ENCODE measurements at places on chromosomes 1 and 21.
A peak's percentile ranks its signal among the peaks of the same experiment; 100 is the strongest.

- DNase-seq: no peak
These were observed 65.3 kb upstream of the PPP2R5A start for GRCh38 chr1:212219679-212220463.

- no peak for DNase-seq
These were observed 114.8 kb downstream of the LAMC2 start for GRCh38 chr1:183300828-183301227.

DNA sequence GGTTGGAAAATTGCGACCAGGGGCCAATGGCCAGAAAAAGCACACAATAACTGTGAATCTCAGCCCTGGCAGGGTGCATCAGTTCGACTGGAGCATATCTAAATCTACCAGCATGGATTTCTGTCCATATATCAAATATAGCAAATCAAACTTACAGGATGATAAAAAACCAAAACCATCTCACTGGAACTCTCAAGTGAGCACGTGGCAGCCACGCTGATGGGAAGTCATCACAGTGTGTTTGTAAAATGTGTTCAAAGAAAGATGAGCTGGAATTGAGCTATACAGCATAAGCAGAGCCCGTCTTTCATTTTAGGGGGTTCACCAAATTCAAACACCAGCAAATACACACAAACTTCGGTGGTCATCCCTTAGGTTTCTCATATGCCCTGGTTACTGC is 610.1 kb downstream of the AJAP1 start:
- no peak for DNase-seq

DNA sequence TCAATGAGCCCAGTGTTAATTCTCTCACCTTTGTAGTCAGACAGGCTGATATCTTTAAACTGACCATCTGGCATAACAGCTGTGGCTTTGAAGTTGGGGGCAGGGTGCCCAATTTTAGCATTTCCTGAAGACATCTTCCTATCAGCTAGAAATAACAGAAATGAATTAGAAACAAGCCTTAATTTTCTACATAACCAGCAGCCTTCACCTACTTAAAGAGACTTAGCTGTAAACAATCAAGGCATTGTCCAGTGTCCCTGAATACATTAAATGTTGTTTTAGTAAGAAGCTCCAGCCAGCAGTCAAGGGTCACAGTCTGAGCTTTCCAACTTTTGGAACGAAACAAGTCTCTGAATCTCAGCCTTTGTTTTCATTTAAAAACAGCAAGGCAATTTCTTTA is 2.8 kb downstream of the PRDX1 start:
- no peak for DNase-seq

GRCh38 chr1:156383023-156383422 is 14.0 kb downstream of the RHBG start:
- DNase-seq: peak; percentile 31
